ENCODE measurements at places on chromosomes 11 and 22.

DNA sequence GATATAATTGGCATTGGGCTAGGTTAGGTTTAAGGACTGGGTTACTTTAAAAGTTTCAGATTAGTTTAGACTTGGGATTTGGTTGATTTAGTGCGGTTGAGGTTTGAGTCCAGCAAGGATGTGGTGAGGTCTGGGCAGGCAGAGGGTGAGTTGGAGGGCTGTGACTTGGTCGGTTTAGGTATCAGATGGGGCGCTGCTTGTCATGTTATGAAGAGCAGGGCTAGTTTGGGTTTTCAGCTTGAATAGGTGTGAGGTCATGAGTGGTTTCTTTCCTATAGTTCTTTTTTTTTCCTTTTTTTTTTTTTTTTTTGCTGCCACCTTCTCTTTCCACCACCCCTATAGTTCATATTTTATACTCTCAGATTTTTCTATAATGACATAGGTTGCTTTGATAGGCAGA, 4.8 kb downstream of the CLCF1 start:
- no peak for DNase-seq

DNA sequence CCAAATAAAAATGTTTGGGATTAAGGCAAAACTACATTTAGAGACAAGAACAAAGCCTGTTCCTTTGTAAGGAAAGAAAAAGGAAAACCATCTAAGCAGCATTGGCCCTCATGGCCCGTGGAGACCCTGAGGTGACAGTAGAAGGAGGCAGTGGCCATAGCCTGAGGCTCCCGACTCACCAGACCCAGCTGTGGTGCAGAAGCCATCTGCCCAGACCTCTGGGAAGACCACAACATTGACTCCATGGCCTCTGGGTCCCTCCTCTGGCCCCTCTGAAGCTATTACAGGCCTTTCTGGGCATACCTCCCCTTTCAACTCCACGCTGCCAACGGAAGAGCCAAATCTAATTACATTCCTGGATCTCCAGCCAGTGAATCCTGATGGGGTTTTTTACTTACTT, 6.4 kb downstream of the PRAME start:
- no peak for DNase-seq

DNA sequence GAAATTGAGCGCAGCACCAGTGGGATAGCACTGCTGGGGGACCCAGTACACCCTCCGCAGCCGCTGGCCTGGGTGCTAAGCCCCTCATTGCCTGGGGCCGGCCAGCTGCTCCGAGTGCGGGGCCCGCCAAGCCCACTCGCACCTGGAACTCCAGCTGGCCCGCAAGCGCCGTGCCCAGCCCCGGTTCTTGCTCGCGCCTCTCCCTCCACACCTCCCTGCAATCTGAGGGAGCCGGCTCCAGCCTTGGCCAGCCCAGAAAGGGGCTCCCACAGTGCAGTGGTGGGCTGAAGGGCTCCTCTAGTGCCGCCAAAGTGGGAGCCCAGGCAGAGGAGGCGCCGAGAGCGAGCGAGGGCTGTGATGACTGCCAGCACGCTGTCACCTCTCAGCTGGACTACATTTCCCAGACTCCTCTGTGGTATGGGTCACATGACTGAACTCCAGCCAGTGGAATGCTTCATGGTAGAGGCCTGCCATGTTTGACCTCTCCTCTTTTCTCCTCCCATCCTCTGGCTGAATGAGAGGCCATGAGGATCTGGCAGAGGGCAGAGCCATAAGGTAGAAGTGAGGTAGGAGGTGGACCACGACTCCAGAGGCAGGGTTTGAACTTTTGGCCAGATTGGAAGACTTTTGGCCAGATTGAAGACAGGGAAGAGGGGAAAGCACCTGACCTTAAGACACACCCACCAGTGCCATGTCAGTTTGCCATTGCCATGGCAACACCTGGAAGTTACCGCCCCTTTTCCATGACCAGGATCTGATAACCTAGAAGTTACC, 6.2 kb downstream of the MRGPRD start:
- no peak for DNase-seq

DNA sequence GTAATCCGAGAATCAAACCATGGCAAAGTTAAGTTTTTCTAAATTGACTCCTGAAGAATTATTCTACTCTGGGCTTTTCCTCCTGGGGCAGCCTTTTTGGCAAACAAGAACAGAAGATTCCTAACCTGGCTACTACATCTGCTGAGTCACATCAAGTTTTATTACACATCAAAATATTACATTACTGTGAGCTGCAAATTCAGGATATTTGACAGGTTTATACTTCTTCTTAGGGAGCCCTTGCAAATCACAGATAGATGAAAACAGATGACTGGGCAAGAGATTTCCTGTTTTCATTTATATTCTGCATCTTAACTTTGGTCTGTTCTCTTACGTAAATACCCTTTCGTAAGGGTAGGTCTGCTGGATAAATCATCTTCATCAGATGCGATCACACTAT, 23.6 kb downstream of the XRRA1 start:
- no peak for DNase-seq

DNA sequence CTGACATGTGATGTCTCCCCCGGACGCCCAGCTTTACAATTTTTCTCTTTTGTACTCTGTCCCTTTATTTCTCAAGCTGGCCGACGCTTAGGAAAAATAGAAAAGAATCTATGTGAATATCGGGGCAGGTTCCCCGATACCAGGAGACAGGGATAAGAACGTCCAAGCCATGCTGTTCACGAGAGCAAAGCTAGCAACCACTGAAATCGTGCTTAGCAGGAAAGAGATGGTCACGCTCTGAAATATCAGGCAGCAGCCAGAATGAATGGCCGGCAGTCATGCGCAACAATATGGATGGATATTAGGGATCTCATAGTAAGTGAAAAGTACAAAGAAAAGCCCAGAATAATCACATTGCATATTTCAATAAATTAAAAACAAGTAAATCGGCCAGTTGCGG, 3.5 kb downstream of the CRYBB1 start:
- no peak for DNase-seq

DNA sequence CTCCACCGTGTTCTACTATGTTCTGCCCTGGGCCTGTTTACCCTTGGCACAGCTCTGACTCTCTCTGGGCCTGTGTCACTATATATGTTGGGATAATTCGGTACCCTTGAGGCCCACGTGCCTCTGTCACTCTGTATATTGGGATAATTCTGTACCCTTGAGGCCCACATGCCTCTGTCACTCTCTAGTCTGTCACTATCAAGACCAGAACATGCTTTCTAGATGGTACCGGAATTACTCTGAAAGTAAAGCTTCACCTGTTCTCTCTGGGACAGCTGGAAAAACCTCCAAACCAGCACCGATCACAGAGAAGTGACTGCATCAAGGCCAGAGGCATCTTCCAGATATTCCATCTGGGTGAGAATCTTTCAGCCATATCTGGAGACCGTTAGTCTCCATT, 9.3 kb upstream of the FCHSD2 start:
- DNase-seq = no peak

- no peak for DNase-seq
These were observed 68.0 kb upstream of the TCF20 start for GRCh38 chr22:42338479-42338878.

DNA sequence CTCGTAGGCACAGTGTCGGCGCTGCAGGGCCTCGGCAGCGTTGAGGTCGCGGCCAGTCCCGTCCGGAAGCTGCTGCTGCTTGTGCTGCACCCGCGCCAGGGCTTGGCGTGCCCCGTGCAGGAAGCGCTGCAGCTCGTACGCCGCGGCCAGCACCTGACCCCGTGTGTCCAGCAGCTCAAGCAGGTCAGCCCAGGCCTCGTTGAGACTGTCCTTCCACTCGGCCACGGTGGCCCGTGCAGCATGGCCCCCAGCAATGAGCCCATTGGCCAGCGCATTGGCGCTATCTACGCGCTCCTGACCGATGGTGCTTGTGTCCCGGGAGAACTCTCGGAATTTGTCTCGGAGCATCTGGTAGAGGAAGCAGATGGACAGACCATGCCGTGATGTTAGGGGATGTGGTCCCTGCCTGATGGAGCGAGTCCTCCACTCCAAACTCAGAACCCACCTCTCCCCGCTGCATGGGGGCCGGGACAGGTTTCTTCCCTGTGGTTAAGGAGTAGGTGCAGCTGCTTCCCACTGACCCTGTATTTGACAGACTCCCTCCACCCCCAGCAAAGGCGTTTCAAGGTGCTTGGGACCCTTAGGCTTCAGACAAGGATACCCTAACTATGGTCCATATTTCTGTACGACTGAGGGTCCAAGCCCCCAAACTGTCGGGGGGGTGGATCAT, 13.8 kb upstream of the RBM4B start:
- DNase-seq = peak; percentile 73

GRCh38 chr11:44279483-44279882, 30.5 kb downstream of the ALX4 start:
- DNase-seq = no peak

GRCh38 chr11:37450613-37451012, 852.6 kb upstream of the RAG2 start:
- DNase-seq = no peak

GRCh38 chr11:122261546-122261945, 145.5 kb upstream of the BLID start:
- DNase-seq = no peak

DNA sequence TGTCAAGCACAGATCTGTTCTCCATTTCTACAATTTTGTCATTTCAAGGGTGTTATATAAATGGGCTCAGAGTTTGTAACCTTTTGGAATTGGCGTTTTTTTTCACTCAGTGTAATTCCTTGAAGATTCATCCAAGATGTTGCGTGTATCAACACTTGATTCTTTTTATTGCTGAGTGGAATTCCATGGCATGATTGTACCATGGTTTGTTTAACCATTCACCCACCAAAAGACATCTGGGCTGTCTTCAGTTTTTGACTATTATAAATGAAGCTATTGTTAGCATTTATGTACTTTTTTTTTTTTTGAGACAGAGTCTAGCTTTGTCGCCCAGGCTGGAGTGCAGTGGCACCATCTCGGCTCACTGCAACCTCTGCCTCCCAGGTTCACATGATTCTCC, 2.9 kb downstream of the OOSP1 start:
- no peak for DNase-seq

GRCh38 chr11:33197915-33198727, 36.8 kb upstream of the CSTF3 start:
- DNase-seq = no peak
